ENCODE measurements at places on chromosomes 12 and 14. TPM values are rescaled to one million over a fixed set of nuclear protein-coding genes. Genes with fewer than 3 reads are reported as not detected.

The MYF5 gene
- not detected for total RNA-seq

DNA sequence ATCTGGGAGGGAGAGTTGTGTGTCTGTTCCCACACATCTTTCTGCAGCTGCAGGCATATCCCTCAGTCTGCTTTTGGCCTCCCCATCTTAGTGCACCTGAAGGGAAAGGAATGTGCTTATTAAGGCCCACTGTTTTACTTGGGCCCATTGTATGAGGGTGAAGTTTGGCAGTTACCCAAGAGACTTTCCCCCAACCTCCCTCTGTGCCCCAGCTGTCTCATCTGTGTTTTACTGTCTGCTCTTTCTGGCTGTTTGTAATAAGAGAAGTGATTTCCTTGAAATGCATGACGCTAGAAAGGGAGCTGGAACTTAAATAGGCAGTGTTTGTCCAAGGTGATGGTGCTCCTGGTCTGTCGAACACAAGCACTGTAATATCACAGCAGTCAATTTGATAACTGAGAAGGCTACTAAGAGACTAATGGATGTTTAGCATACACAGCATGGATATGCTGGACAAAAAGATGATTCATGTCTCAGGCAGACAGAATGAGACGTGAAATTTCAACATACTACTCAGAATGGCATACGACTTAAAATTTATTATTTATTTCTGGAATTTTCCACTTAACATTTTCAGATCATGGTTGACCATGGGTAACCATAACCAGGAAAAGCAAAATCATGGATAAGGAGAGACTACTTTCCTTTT, 43.6 kb downstream of the FSCB start:
- DNase-seq, result no peak

- peak; percentile 75 for DNase-seq
Measured at GRCh38 chr14:22556990-22557623, 31.9 kb downstream of the DAD1 start.

- DNase-seq, result no peak
Measured at GRCh38 chr12:103852498-103852997, 11.5 kb upstream of the NT5DC3 start.

GRCh38 chr14:101078892-101079221, 175.3 kb upstream of the RTL1 start:
- no peak for DNase-seq

The FLRT2 gene
- 84.0 TPM for total RNA-seq

- DNase-seq, result no peak
Measured at GRCh38 chr14:24057271-24057670, 5.5 kb downstream of the CARMIL3 start.

The TRMT5 gene
- 16.3 TPM for total RNA-seq

- DNase-seq, result no peak
Measured at GRCh38 chr12:131615326-131616042, 95.4 kb upstream of the SFSWAP start.

DNA sequence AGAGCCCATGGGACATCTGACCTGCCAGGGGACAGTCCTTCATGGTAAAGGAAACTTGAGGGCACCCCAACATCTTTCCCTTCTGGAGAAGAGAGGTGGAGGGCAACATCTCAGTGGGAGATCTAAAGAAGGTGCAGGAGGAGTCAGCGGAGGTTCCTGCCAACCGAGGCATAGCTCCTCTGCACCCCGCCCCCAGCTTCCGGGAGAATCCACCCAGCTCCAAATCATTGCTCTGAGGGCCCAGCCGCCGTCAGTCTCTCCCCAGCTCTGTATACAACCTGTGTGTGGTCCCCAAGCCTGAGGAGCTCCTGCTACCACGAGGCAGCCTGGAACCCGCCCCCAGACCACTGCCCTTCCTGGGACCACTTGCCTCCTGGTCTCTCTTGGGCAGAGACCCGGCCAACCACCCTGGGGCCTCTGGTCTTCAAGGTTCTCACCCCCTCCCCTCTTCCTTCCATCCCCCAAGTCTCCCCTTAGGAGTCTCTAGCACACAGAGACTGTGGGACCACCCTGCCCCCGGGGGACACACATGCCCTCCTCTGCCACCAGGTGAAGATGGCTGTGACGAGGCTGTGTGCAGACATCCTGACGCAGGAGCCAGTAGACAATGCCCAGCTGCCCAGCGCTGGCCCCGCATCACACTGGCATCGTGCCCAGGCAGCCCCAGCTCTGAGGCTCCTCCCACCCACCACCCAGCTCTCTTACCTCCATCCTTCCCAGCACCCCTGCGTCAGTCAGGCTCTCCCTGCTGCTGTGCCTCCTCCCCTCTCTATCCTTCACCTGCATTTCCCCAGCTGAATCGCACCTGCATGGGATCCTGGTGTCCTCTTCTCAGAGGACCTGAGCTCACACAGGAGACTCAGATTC, 13.0 kb upstream of the NUDT14 start:
- no peak for DNase-seq

GRCh38 chr14:102182190-102182589, 42.5 kb downstream of the WDR20 start:
- DNase-seq, result no peak

The DPF3 gene
- 5.7 TPM for total RNA-seq

DNA sequence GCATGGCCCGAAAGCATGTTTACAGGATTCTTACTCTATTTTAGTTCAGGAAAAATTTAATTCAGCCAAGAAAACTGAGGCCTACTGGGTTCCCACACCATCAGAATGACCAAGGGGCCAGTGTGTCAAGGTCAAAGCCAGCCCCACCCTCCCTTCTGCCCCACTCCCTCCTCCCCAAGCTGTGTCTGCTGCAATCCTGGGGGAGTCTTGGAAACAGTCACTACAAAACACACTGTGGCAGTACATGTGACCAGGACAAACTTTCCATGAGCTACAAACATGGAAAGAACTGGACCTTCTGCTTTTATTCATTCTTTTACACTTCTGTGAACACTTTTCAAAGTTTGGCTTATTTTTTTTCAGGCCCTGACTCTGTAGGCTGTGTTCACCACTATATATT, 1228.8 kb upstream of the TMEM132C start:
- DNase-seq, result no peak

DNA sequence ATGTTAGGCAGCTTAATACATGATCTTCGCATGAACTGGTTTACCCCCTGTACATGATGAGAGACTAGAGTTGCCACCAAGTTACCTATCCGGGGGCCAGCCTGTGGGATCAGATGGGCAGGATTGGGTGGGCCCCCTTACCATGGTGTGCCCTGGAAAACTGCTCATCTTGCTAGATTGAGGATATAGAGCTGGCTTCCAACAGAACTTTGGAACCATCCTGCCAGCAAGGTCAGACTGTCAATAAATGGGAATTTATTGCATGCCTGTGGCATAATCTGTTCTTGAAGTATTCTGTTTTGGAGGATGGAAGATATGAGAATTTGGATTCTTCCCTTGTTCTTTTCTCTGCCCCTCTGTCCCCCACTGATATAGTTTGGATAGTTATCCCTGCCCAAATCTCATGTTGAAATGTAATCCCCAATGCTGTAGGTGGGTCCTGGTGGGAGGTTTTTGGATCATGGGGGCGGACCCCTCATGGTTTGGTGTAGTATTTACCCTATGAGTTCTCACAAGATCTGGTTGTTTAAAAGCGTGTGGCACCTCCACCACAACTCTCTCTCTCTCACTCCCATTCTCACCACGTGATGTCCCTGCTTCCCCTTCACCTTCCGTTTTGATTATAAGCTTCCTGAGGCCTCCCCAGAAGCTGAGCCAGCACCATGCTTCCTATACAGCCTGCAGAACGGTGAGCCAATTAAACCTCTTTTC, 3.7 kb upstream of the TM9SF1 start:
- DNase-seq, result no peak

GRCh38 chr12:8031872-8032241, 659 bp upstream of the FOXJ2 start:
- DNase-seq, result no peak

- DNase-seq, result no peak
Measured at GRCh38 chr14:58060898-58061297, 91.1 kb downstream of the ARMH4 start.

The KRT79 gene
- total RNA-seq, result not detected

The AKAP6 gene
- 102 TPM for total RNA-seq

The GPR137C gene
- total RNA-seq, result 25.3 TPM

DNA sequence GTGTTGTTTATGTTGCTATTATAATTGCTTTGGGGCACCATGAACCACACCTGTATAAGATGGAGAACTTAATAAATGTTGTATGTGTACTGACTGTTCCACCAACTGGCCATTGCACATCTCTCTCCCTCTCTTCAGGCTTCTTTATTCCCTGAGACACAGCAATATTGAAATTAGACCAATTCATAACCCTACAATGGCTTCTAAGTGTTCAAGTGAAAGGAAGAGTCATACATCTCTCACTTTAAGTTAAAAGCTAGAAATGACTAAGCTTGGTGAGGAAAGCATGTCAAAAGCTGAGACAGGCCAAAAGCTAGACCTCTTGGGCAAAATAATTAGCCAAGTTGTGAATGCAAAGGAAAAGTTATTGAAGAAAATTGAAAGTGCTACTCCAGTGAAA, 373.3 kb downstream of the RGS6 start:
- no peak for DNase-seq

The WNT5B gene
- total RNA-seq, result 22.0 TPM

- DNase-seq, result no peak
Measured at GRCh38 chr14:74140374-74140850, 55.7 kb downstream of the LIN52 start.

- no peak for DNase-seq
Measured at GRCh38 chr12:49891476-49891875, 12.2 kb downstream of the FAIM2 start.

The MUCL1 gene
- total RNA-seq, result not detected

- no peak for DNase-seq
Measured at GRCh38 chr12:19074700-19075099, 54.8 kb upstream of the PLEKHA5 start.

GRCh38 chr12:53735556-53735955, 8.3 kb upstream of the CALCOCO1 start:
- no peak for DNase-seq

- DNase-seq, result no peak
Measured at GRCh38 chr12:87930033-87930432, 99.2 kb downstream of the C12orf50 start.

- DNase-seq, result no peak
Measured at GRCh38 chr12:85509857-85510256, 229.8 kb downstream of the ALX1 start.

The GLIPR1L1 gene
- total RNA-seq, result under 0.01 TPM

The TSHR gene
- 0.41 TPM for total RNA-seq

DNA sequence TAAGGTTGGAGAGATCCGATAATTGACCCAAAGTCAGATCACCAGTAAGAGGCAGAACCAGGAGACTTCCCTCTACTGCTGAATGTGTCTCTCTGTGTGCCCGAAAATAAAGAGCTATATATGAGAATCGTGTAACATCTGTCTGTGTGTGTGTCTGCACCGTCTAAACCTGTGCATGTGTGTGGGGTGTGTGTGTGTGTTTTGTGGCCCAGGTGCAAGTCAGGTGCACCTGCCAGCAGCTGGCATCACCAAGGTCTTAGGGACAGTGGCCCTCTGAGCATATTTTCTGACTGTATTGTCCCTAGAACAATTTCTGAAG, 24.7 kb upstream of the KRT78 start:
- no peak for DNase-seq

- DNase-seq, result peak; percentile 85
Measured at GRCh38 chr12:1644534-1645438, 15.8 kb downstream of the WNT5B start.

- DNase-seq, result no peak
Measured at GRCh38 chr12:70049596-70050360, 193.5 kb upstream of the CNOT2 start.

GRCh38 chr14:20530771-20531571, 25.6 kb downstream of the RNASE10 start:
- DNase-seq, result no peak

DNA sequence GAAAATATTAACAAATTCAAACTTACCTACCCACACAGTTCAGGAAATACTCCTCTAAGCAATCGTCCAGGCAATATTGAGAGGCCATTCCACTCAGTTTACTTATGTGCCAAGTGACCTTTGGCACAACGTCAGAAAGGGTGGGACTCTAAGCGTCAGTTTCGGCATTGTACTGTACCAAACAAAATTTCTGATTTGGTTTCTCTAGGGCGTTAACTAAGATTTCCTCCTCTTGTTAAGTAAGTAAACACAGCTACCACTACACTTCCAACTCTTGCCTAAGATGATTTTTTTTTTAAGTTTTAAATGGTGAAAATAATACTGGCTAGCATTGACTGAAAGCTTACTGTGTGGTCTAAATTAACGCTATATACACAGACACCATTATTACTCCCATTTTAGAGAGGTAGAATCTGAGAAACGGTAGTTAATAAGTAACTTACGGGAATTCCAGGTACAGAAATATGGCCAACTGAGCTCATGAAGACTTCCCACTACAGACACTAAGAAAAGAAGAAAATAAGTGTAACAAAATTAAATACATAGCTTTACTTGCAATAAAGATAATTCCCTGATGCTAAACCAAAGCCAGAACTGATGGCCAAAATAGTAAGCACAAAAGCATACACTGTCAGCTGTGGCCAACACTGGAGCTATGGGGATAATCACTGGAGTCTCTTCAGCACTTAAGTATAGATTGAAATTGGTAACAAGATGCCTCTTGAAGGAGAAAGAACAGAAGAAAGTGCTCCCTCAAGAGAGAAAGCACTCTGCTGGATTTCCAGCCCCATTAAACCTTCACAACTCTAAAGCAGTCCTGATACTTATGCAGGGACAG, 76.1 kb downstream of the EPS8 start:
- DNase-seq, result no peak

- no peak for DNase-seq
Measured at GRCh38 chr14:67487937-67488893, at the start of gene TMEM229B. Gene TMEM229B, minus strand, starts transcription at chr14:67488721. Its CDS starts 14,798 bp downstream, at chr14:67473923.

GRCh38 chr12:104460041-104460719, 3.4 kb downstream of the CHST11 start:
- no peak for DNase-seq

The AQP2 gene
- total RNA-seq, result not detected

The KCNA5 gene
- total RNA-seq, result 11.4 TPM

DNA sequence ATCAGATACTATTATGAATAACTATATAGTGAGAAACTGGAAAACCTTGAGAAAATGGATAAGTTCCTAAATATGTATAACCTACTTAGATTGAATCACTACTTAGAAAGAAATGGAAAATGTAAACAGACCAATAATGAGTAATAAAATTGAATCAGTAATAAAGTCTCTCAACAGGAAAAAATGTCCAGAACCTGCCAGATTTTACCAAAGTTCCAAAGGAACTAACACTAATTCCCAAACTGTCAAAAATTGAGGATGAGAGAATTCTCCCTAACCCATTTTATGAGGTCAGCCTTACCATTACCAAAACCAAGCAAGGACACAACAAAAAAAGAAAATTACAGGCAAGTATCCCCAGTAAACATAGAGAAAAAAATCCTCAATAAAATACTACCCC, 272.0 kb downstream of the RPAP3 start:
- DNase-seq, result no peak

- no peak for DNase-seq
Measured at GRCh38 chr14:61109288-61109687, 128.2 kb downstream of the SLC38A6 start.

The IL25 gene
- total RNA-seq, result not detected

GRCh38 chr12:100913872-100914592, 119.5 kb downstream of the ANO4 start:
- no peak for DNase-seq

- DNase-seq, result no peak
Measured at GRCh38 chr12:132428936-132429601, 60.9 kb upstream of the FBRSL1 start.

GRCh38 chr12:90393089-90393488, 561.9 kb downstream of the CCER1 start:
- DNase-seq, result no peak
